Type B pancreatic cell (in vitro differentiated cells): ENCODE measurements at places on chromosomes 6 and 20.

- DNase-seq, result no peak
Measured at GRCh38 chr20:1920252-1920651, 25.0 kb downstream of the SIRPA start.

- no peak for DNase-seq
Measured at GRCh38 chr6:150894935-150895552, 29.5 kb downstream of the MTHFD1L start.

DNA sequence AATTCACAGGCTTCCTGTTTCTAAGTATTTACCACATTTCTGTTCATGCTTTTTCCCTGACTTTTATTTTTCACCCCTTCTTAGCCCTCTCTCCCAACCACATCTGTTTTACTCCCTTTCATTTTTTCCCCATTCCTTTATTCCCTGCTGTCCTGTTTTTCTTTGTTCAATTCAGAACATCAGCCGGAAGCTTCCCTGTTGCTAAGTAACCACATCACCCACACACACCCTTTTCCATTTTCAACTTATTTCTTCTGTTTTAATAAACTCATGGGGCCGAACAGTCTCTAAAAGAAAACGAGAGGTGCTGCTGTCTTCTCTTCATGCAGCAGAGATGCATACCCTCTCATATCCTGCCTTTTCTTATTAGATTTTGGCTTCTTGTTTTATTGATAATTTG, 53.5 kb upstream of the CEP85L start:
- DNase-seq, result no peak

- DNase-seq, result no peak
Measured at GRCh38 chr20:5510446-5510845, 193.7 kb upstream of the PROKR2 start.

DNA sequence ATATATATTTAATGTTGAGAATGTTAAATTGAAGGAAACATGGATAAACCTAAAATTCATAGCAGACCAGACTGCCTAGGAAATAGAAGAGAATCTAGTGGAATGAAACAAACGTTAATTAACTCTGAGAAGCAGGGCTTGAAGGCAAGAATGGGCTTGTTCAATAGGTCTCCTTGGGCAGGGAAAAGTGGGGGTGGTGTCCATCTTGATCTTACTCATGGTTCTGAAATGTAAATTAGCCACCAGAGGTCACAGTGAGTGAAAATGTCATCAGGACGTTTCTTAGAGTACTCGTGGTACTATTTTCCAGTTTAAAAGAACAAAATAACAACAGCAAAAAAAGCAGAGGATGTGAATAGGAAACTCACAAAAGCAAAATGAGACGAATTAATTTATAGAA, 66.8 kb upstream of the BTBD3 start:
- no peak for DNase-seq

DNA sequence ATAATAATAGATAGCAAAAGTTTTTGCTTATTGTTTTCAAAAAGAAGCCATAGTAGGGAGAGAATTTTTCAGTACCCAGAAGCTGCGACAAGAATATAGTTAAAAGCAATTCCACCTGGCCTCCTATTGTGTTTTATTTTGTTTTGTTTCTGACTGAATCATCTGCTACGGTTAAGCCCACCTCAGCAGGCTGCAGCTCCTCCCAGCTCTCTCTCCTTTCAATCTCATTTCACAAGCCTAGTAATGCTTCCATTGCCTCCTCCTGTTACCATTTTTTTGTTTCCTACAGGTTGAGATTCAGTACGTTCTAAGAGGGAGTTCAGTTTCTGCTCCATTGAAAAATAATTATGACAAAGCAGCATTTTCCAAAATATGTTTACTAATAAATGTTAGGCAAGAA, 77.9 kb downstream of the PCSK2 start:
- DNase-seq, result no peak

DNA sequence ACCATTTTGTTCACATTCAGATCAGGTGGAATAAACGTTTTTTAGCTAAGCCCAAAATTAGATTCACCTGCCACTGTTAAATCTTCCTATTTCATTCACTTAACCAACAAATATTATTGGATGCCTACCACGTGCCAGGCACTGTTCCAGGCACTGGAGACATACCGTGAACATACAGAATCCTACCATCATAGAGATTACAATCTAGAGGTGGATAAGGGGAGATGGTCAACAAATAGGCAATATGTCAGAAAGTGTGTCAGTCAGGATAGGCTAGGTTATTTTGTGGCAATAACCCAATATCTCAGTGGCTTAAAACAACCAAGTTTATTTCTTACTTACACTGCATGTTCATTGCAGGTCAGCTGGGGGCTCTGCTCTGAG, 58.7 kb upstream of the REV3L start:
- DNase-seq, result no peak

GRCh38 chr6:7087491-7087979, 20.2 kb upstream of the RREB1 start:
- no peak for DNase-seq

DNA sequence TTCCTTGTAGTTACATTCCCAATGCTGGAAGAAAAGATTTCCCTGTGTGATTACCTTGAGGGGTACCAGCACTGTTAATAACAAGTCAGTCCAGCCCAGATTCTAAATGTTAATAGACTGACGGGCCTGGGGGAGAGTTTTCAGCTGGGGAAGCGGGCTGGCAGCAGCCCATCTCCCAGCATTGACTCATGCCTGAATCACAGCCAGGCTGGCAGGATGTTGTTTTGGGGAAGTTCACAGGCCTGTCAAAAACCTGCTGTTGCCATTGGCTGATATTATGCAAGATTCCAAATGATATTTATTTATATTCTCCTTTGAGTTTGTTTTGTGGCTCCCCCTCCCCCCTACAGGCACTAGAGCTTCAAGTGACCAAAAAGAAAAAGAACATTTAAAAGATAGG, 213.9 kb upstream of the CNR1 start:
- no peak for DNase-seq

- no peak for DNase-seq
Measured at GRCh38 chr20:21019814-21020658, 86.1 kb downstream of the LINC00237 start.

DNA sequence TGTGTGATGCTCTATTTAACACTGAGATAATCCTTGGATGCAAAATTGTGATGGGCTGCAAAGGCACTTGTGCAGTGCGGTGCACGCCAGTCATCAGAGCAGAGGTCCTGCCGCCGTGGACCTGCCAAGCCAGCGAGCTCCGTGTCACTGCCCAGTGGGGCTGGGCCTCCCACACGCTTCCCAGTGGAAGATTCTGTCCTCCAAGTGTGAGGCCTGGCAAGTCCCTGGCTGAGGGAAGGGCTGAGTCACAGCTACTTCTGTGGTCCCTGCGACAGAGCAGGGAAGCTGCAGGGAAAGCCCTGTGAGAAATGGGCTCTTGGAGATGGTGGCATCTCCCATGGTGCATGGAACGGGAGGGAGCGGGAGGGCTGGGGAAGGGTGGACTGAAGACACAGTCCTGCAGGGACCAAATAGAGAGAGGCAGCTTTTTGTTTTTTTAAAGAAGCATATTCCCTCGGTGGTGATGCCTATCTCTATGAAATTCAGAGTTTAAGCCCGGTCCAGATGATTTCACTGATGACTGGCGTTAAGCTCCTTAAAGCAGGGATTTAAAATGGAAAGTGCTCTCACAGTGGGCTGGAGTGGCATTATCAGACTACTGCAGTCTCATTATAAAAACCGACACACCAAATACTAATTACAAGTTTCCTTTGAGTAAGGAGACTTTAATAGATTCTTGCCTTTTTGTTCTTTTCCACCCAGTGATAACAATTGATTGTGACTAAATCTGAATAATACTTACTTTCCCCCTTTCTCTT, 413.7 kb downstream of the QKI start:
- DNase-seq, result no peak

GRCh38 chr20:18684775-18685174, 96.9 kb downstream of the DTD1 start:
- DNase-seq, result no peak

GRCh38 chr6:17021539-17021889, 80.3 kb upstream of the STMND1 start:
- no peak for DNase-seq

- DNase-seq, result no peak
Measured at GRCh38 chr20:50456452-50457324, 53.5 kb upstream of the PTPN1 start.

DNA sequence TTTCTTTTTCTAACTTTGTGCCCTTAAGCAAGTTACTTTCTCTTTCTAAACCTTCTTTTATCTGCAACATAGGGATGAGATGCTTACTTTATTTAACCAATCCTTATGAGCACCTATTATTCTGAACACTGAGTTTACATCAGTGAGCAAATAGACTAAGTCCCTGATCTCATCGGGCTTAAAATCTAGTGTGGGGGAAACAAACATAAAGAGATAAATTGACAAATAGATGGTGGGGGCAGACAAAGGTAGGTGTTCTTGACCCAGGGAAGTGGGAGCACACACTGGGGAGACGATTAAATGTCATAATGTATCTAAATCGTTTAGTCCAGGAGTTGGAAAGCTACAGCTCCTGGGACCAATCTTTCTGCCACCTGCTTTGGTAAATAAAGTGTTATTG, 129.6 kb downstream of the TFAP2C start:
- DNase-seq, result no peak

DNA sequence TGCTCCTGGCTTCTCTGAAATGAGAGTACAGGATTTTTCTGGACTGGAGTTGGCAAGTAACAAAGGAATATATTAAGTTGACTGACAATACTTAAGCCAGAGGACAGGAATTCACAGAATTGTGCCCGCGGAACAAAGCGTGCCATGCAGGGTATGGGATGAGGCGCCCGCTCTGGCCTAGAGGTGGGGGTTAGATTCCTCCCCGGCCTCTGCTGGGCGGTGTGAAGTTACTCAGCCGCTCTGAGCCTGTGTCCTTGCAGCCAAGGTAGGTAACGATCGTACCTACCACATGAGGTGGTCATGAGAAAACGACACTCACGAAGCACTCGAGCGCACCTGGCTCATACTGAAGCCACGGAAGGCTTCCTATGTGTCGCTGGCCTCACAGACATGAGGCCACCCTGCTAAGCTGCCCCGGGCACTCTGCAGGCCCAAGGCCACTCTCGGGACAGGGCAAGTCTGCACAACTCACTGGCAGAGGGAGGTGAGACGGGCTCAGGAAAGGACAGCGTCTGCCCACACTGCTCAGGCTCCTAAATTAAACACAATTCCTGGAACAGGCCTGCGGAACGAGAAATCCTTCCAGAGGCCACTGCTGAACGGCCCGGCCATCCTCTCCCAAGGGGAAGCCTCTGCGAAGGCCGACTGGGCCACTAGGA, 70.8 kb downstream of the PSMG4 start:
- no peak for DNase-seq

DNA sequence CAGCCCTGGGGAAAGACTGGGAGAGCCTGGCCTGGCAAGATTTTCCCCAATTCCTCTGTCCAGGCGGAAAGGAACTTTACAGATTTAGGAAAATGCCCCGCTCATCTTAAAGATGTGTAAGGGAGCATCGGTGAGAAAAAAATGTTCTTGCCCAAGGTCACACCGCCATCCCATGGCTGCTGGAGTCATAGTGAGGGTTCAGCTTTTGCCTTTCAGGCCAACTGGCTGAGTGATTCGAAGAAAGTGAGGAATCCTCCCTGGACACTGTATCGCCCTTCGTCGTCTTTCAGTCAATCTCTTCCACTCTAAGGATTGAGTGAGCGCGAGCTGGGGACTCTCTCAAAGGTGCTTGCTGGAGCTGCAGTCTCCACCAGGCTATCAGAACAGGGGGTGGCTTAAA, 1.4 kb downstream of the WFDC2 start:
- no peak for DNase-seq

DNA sequence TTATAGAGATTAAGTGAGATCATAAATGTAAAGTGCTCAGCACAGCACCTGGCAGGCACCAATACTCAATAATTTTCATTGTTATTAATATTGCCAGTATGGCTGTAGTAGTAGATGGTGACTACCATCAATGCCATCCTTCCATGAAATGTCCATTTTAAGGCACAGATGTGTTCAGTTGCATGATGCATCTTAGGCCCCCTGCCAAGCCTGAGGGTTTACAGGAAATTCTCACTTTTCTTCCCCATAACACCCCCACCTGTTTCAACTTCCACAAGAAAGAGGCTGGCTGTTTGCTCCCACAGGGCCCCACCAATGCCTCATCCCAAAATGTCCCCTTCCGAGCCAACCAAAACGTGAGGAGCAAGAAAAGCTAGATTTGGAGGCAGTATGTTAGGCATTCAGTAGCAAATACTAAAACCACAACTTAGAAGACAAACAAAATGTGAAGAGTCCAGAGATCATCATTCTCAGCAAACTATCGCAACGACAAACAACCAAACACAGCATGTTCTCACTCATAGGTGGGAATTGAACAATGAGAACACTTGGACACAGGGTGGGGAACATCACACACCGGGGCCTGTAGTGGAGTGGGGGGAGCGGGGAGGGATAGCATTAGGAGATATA, 110.6 kb upstream of the NHSL1 start:
- DNase-seq, result no peak

DNA sequence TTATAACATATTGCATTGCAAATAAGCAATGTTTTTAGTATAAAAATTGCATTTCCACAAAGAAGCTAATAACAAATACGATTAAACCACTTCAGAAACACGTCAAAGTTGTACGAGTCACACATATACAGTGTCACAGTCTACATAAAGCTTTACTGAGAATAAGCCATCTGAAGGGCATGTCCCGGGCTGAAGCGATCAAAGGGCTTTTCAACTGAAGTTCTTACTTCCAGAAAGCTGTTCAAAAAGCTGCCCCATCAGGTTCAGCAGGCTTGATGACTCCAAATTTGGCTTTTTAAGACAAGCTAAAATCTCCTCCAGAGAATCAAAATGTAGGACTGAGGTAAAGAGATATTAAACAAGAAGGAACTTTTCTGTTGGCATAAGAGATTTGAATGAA, 37.5 kb upstream of the HAO1 start:
- no peak for DNase-seq

DNA sequence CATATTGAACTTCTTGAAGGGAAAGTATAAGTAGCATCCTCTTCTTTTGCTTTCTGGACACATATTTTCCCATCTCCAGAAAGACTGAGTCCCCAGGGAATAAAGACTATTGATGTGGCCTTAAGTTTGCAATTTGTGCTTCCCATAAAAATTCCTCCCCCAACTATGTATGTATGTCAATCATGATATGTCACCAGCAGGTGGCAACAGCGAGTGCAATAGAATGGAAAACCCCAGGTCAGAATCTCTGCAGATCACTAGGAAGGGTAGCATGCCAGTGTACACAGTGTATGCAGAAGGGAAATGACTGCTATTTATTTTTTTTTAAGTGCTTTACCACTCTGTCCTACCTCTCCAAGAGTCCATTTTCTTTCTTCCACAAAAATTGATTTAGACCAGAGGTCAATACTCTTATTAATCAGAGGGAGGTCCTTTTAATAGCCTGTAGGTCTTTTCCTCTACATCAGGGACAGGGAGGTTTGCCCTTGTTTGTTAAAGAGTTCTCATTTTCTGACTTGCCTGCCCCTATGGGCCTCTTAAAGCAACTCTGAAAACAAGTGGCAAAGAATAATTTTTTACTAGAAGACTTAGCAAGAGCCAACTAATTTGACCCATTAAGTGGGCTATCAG, 61.4 kb downstream of the BMP2 start:
- DNase-seq, result no peak

- DNase-seq, result no peak
Measured at GRCh38 chr20:46550461-46550860, at the start of gene OCSTAMP. TSS of gene OCSTAMP (minus strand) at chr20:46550654. CDS start at chr20:46550560, 94 bp downstream.

- DNase-seq, result no peak
Measured at GRCh38 chr20:9367746-9368145, 146.6 kb upstream of the LAMP5 start.
